ENCODE measurements at places on chromosomes 13 and 19.

- no peak for DNase-seq
Observed at GRCh38 chr13:80858131-80858530, 517.2 kb upstream of the SPRY2 start.

- no peak for DNase-seq
Observed at GRCh38 chr19:41821003-41821735, 23.3 kb downstream of the LYPD4 start.

- DNase-seq = peak; percentile 85
Observed at GRCh38 chr19:13154241-13154778, 4.1 kb downstream of the IER2 start.

GRCh38 chr13:50531917-50532899 is 311.3 kb downstream of the DLEU7 start:
- DNase-seq = no peak

DNA sequence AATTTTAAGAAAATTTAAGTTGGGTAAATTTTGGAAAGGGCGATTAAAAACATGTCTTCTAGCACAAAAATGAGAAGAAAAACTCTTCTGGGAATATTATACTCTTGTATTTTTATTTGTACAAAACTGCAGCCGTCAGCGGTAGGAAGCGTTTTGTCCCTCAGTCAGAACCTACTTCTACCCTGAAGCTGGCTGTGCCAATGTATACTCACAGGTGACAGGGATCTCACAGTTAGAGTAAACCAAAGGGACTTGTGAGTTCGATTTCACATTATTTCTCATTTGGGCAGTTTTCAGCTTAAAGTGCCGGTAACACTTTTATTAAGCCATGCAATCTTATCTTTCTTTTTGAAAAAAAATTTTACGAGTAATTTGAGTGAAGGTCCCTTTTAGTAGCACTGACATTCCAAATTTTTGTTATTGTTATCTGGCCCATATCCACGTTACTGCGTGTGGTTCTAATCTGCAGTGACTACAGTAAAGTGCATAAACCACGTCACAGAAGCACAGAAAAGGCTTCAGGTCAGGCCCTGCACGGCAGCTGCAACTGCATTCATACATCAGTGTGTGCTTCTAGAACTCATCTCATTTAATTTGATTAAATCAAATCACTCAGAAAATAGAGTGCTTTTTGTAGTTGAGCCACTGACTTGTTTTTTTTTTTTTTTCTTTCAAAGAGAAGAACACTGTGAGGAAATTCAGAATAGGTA is 387.3 kb downstream of the LIG4 start:
- no peak for DNase-seq

DNA sequence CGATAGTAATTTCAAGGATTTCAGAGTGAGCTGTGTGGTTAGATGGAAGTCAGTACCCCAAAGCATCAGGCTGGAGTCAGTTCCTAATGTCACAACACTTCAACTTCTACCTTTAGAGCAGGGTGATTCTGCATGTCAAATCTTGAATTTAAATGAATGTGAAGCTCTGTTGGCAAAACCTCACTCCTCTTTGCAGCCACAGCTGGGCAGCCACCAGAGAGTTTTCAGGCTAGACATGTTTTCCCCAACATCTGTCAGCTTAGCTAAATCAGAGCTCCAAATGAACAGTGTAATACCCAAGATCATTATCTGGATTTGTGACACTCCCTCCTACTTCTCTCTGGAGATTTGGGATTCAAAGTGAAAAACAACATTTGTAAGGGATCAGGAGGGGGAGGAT is 33.7 kb upstream of the OLFM4 start:
- DNase-seq = no peak

DNA sequence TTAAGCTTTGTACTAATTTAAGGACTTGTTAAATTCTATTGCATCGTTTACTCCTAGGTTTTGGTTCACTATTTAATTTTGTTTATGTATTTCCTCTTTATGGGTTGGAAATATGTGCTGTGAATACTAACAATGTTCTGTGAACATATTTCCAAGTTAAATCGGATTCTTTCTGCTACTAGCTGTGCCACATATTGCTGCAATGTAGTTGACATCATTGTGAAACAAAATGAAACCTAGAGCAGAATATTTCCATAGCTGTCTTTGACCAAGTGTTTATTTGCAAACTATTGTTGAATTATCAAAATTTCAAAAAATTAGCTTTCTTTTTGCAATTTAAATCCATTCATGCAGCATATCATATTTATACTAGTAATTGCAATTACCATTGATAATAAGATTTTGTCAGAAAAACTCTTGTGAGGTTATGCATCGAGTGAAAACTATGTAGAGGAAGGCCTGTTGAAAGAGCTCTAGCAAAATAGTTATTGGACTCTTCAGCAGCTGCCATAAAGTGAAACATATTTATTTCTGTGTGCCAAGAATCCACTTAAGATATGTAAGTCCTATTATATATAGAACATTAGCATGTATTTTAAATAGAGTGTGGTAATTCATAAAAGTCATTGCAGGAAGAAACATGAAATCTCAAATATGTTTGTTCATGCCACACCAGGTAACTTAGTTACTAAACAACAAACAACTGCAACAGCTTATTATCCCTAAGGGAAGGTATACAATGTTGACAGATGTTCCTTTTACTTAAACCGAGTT is 575.1 kb downstream of the SLITRK6 start:
- peak; percentile 1 for DNase-seq

GRCh38 chr13:60112771-60113170 is 51.0 kb downstream of the DIAPH3 start:
- peak; percentile 4 for DNase-seq

DNA sequence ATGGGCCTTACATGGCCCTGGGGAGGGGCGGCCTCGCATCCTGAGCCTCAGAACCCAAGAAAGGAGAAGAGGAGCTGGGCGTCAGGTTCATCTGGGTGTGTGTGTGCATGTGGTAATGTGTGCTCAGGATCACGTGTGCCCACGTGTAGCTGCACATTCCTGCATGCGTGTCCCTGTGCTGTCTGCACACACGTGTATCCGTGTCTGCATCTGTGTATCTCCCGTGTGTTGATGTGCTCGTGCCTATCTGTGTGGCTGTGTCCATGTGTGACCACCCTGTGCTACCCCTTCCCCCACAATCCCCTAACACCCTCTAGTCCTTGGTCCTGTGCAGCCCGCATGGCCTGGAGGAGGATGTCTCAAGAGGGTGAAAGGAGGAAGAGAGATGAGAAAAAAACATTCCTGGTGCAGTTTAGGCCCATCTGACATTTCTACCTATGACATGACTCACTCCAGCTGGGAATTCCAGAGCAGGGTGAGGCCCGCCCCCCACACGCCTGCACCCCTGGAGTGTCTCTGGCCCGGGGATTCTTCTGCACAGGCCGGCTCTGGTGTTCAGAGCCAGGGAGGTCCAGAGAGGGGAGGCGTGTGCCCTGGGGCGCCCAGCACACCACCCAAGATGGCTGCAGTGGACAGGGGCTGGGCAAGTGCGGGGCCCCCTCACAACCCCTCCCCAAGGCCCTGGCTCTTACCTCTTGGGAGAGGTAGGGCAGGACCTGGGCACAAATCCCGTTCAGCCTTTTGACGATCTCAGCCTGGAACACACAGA is 7.1 kb downstream of the TLE5 start:
- DNase-seq = no peak

DNA sequence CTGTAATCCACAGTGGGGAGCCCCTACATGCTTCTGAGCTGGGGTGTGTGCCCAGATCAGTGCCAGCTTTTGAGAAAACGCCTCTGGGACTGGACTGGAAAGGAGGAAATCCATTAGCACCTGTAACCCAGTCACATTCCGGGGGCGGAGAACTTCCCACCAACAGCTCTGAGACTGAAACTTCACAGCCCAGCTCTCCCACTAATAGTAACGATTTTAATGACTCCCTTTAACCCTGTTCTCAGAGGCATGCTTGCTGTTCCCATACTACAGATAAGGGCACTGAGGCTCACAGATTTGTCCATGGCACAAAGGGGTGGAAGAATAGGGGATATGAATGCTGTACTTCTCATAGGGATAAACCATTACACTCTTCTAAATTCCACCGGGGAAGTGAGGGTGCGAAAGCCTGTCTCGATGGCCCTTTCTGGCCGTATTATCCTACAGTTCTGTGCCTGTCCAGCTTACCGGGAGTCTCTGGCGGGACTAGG is 851 bp downstream of the FBXO46 start:
- DNase-seq = no peak

GRCh38 chr13:75489502-75490263 is 7.7 kb upstream of the TBC1D4 start:
- no peak for DNase-seq

DNA sequence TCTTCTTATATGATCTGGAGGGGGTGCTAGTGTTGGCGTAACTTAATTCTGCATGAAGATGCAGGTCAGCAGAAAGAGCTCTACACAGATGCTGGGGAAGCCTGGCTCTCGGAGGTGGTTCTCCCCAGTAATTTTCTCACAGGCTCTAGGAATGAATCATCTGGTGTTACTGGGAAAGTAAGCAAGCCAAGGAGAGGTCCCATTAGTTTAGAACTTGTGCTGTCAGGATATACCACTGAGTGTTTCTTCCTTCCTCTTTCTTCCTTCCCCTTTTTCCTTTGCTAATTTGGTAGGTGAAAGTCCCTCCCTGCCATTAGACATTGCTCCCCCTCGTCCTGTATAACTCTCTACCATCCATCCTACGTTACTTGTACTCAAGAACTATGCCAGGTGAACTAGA is 68.3 kb downstream of the ATP8A2 start:
- DNase-seq = no peak

DNA sequence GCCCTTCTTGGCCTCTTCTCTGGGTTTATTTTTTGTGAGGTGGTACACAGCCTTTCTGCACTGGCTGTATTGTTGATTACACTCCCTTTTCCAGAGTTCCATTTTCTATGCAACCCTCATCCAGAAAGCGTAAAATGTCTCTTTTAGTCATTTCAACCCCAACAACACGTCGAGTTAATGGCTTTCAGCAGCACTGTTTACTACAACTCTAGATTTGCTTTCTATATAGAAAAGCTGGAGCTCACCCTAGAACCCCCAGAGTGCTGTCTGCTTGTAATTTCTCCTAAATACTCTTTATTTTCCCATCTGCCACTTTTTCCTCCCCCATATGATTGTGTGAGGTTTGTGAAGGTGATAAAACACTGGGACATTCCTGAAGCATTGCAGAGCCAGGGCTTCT is 148.9 kb upstream of the TMTC4 start:
- no peak for DNase-seq

GRCh38 chr13:34044660-34045080 is 226.7 kb downstream of the RFC3 start:
- peak; percentile 56 for DNase-seq

GRCh38 chr13:99303863-99304521 is 3.2 kb downstream of the GPR183 start:
- DNase-seq = no peak

- DNase-seq = no peak
Observed at GRCh38 chr13:74870865-74871264, 611.1 kb downstream of the TBC1D4 start.

DNA sequence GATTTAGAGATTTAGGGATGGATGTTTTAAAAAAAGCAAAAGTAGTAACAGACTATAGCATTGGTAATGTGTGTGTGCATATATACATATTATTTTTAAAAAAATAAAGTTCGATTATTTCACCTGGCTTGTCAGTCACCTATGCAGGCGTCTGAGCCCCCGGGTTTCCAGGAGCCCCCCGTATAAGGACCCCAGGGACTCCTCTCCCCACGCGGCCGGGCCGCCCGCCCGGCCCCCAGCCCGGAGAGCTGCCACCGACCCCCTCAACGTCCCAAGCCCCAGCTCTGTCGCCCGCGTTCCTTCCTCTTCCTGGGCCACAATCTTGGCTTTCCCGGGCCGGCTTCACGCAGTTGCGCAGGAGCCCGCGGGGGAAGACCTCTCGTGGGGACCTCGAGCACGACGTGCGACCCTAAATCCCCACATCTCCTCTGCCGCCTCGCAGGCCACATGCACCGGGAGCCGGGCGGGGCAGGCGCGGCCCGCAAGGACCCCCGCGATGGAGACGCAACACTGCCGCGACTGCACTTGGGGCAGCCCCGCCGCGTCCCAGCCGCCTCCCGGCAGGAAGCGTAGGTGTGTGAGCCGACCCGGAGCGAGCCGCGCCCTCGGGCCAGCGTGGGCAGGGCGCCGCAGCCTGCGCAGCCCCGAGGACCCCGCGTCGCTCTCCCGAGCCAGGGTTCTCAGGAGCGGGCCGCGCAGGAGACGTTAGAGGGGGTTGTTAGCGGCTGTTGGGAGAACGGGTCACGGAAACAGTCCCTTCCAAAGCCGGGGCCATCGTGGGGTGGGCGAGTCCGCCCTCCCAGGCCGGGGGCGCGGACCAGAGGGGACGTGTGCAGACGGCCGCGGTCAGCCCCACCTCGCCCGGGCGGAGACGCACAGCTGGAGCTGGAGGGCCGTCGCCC is 840 bp upstream of the CCNA1 start:
- no peak for DNase-seq

GRCh38 chr19:36973021-36973843 is 57.1 kb downstream of the ZNF568 start:
- peak; percentile 18 for DNase-seq

DNA sequence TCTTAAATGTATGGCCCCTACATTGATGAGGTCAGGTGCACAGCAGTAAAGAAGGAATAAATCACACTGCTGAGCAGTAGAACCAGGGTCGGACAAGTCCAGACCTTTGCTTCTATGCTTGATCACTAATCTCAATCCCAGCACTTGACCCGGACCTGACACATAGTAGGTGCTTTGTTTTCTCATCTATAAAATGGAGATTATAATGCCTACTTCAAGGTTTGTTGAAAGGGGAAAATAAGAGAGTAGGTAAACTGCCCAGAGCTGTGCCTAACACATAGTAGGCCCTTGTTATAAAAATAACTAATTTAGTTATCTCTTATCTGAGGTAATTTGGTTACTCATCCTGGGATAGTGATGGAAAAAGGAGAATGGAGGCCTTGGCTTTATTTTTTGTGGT is 125.0 kb downstream of the RXFP2 start:
- no peak for DNase-seq

- DNase-seq = no peak
Observed at GRCh38 chr13:84923831-84924230, 875.4 kb downstream of the SLITRK6 start.

DNA sequence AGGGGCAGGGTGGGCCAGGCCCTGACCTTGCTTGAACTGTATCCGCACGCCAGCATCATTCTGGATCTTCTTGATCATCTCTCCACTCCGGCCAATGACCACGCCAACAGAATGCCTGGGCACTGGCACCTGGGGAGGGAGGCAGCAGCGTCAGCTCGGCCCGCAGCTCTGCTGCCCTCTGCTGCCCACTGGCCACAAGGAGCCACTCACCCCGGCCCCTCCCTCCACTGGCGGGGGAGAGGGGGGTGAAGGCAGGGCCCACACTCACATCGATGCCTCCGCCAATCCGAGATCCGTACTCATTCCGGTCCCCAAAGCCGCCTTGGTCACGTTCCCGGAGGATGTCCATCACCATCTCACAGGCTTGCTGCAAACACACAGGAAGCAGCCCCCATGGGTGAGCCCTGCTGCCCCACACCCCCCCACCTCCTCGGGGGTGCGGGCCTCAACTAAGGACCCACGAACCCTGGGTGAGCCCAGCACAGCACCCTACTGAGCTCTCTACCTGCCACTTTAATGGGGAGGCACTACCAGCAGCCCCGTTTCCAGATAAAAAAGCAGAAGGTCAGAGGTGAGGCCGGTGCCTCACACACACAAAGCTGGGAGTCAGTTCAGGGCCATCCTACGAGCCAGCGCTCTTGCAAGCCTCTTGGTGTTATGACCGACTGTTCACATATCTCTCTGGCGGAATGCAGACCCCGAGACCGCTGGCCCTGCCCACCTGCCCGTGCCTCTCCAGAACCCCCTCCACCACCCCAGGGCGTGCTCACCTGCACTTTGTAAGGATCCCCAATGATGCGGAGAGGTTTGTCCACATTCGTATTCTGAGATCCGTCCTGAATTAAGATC is 6.7 kb downstream of the KHSRP start:
- peak; percentile 1 for DNase-seq

Data from skeletal muscle cell (primary cell).